ENCODE measurements at places on chromosomes 5 and 9.
A peak's percentile ranks its signal among the peaks of the same experiment; 100 is the strongest.

DNA sequence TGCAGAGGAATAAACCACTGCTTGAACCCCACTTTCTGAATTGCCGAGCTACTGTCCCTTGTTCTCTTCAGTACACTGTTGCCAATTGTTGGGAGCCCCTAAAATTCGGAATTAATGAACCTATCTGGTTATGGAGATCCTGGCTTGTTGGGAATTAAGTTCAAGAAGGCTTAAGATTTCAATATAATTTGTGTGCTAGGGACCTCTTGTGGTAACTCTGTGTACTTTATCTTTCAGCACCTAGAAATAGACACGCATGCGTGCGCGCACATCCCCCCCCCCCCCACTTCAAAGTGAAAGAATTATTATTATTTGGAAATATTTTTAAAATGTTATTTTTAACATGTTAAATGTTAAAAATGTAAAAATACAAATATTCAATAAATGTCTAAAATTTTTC is 53.3 kb upstream of the FAM169A start:
- peak; percentile 61 for DNase-seq

GRCh38 chr5:126852841-126853271 is 75.9 kb downstream of the LMNB1 start:
- DNase-seq = no peak

- DNase-seq = no peak
Measured at GRCh38 chr5:172299916-172300439, 16.4 kb upstream of the UBTD2 start.

- no peak for DNase-seq
Measured at GRCh38 chr9:125949703-125950460, 202.7 kb downstream of the PBX3 start.

DNA sequence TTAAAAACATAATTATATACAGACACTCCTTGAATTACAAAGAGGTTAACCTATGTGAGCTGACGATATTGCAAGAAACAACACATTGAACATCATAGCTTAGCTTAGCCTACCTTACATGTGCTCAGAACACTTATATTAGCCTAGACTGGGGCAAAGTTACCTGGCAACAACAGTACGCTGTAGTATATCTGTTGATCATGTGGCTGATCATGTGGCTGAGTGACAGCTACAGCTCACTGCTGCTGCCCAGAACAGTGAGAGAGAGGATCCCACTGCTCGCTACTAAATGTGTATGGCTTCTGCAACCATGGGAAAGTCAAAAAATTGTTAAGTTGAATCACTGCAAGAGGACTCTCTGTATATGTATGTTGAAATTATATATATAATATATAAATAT is 169.9 kb downstream of the CDH9 start:
- DNase-seq = no peak

DNA sequence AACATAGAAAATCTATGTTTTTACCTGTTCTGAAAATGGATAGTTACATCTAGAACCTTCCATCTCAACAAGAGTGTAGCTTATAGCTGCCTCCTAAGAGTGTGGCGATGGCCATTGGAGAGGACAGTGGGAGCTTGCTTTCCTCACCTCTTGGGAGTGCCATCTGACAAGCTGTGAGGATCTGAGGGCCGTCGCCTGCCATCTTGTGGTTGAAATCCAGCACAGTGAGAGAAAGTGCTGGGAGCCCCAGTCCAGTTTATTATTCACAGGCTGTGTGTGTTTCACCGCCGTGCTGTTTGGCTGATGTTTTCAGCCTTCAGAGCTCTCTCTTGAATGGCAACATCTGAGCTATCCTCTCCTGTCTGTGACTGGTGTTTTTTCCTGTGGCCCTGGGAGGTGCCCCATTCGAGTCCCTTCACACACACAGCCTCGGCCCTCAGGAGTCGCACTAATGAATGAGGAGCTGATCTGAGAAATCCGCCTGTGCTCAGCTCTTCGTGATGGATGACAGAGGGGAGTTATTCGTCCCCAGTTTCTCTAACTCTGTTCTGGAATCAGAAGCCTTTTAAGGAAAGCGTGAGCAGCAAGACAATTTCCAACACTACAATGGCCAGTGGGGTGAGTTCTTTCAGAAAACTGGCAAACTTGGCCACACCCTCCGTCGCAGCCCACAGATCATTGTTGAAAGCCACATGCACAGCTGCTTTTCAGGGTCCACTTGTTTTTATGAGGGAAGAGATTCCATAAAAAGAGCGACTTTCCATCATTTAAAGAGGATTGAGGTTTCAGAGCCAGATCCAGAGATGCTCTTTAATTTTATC is 170.3 kb downstream of the PDZD2 start:
- DNase-seq = peak; percentile 76

GRCh38 chr9:130196643-130197042 is 24.4 kb downstream of the NCS1 start:
- DNase-seq = no peak

Measured in GM13976 (cell line).